Effector memory CD4-positive, alpha-beta T cell (primary cell): ENCODE measurements at places on chromosomes 4 and X.

DNA sequence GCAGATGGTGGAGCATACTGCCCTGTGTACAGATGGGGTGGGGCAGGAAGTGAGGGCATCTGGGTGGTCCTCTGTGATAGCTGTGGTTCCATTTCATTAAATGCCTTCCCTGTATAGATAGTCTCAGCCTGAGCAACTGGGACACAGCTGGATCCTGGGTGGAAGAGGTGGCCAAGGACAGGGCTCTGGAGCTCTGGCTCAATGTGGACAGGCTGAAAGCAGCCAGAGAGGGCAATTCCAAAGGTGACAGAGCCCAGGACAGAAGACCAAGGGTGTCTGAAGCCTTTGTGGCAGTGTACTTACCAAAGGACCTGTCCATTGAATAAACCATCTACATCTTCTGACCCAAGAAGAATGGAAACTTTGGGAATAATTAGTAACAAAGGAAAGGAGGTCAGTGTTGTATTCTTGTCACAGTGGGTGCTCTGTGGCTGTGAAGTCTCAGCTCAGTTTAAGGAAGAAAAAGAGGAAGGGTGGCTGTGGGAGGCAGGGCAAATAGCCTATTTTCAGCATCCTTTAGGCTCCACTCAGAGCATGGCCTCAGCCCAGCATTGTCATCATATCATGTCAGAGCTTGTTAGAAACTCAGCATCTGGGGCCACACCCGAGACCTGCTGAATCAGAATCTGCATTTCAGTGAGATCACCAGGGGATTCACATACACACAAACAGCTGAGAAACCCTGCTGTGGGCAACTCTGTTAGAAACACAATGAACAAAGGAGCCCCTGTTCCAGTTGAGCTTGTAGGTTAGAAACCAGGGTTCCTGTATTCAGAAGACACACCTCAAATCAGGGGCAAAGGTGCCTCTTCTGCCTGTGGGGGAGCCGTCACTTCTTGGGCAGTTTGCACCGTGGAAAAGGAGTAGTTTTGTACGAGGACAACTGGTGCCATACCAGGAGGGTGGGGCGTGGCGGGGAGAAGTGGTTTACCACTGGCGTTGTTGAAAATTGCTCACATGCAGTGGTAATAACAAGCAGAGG lies 168.6 kb downstream of the PTTG2 start:
- DNase-seq, result peak; percentile 55

- DNase-seq, result peak; percentile 5
Observed at GRCh38 chr4:99405433-99406115, 29.6 kb downstream of the ADH7 start.

- no peak for DNase-seq
Observed at GRCh38 chr4:16027626-16028025, 56.2 kb downstream of the PROM1 start.

DNA sequence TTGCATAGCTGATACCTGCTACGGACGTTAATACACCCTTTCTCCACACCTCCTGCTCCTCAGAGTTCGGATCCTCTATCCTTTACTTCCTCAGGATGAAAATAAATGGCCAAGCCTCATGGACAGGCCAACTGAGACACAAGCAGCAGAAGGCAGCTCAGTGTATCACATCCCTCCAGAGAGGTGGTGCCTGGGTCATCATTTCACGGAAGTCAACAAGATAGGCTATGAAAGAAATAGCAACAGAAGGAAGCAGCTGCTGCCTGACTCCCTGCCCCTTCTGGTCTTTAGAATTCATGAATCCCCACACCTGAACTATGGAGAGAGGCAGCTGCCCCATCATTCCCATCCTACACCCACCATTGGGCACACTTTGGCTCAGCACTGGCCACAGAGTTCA lies 267.1 kb upstream of the ETNPPL start:
- no peak for DNase-seq

DNA sequence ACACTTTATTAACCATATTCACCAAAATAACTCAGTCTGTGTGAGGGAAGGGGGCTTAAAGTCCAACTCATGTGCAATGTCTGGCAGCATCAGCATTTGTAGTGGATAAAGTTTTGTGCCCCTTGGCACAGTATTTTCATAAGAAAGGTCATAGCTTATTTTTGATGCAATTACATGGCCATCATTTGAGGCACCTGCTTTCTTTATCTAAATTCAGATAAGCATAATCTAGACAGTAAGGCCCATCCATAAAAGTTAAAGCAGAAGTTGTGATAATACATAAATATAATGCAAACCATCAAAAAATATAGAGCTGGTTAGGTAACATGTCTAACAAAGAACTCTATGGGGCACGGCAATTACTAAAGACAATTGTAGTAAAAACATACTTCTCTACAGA lies 763.7 kb downstream of the DMD start:
- DNase-seq, result no peak

DNA sequence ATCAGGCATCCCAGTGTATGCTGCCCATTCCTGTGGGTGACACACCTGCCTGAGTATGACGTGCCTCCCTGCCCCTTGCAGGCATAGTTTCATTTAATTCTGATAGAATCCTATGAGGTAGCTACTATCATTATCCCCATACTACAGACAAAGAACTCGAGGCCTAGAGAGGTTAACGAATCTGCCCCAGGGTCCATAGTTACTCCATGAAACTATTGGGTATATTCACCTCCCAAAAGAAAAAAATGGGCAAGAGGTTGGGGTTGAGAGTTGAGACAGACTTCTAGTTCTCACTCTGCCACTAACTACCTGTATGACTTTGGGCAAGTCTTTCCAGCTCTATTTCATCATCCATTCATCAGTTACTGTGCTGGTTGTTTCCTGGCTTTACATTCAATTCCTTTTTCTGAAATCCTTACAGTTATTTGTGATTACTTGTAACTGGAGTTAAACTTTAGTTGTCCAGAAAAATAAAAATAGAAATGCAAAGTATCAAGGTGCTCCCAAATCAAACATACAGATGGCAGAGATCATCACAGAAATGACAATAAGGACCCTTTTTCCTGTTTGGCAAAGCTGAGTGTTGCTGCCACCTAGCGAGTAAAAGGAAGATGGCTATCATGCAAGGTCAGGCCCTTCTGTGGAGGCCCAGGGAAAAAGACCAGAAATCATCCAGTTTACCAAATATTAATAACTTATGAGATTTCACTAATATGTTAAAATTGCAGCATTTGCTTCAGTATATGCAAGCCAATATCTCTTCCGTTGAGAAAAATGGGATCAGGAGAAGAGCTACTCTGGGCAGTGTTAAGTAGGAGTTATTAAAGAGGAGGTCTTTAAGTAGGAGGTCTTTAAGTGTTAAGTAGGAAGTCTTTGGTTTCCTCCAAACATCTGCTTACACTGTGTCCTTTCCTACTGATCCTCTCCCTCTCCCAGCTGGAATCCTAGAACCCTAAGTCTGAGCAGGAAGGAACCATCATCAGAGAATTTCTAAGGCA lies 17.1 kb upstream of the MAP7D3 start:
- DNase-seq, result peak; percentile 3

GRCh38 chr4:153652051-153652784 lies 31.9 kb upstream of the TLR2 start:
- DNase-seq, result no peak

- no peak for DNase-seq
Observed at GRCh38 chr4:38752941-38753806, 29.6 kb downstream of the TLR10 start.

DNA sequence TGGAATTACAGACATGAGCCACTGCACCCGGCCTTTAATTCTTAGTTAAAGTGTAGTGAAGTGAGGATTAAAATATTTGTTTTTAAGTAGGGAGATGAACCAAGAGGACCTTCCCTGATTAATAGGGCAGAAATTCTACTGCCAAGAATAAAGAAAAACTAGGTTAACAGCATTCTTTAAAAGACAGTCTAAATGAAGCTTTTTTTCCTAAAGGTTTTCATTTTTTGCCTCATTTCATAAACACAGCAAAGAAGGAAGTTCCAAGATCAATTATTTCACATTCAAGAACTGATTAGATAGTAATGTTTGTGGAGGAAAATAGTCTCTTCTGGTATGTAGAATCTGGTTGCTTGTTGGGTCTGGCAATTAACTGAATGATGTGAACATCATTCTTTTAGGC lies 112.1 kb upstream of the ARSJ start:
- DNase-seq, result no peak

DNA sequence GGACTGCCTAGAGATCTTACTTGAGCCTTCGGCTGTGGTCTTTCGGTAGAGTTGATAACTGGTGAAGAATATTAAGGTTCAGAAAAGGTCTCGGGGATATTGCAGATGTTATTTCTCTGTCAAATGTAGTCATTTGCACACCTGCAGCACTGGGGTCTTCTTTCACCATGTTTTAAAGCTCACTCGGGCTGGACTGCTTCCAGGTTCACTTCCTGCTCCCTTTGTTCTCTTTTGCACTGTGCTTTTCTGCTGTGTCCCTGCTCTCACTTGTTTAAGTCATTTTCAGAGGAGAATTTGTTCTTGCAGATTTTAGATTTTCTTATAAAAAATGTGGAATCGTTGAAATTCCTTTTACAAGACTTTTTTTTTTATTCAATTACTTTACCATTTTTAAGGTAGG lies 68.5 kb downstream of the BMPR1B start:
- no peak for DNase-seq

DNA sequence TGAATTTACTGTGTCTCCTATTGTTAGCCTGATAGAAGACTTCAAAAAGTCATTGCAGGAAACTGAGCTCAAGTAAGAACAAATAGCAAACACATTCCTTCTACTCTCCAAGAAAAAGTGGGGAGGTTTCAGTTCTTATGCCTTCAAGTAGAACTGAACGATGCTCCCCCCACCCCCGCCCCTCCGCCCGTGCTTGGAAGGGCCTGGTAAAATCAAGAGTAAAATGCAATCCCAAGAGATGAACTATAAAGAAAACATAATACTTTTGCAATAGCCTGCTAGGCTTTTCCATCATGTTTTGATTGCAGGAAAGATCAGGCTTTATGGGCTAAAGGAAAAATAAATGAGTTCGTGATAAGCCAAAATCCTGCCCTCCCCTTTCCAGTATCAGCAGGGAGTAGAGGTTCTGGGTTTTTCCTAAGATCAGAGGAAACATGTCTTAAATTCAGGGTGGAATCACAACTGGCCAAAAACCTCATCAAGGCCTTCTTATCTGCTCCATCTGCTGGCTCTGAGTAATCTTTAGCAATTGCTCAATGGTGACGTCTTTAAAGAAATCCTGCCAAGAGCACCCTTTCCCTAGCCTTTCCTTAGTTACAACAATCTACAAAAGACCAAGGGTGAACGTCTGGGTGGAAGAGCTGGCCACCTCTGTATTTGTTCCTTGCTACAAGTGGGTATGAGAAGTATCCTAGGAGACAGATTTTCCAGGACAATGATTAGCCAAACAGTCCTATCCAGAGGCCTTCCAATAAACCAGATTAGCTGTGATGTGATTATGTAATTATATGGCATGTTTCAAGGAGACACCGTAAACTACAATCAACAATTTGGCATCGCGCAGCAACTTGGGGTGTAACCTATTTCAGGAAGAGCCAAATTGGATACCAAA lies 66.3 kb upstream of the FAM9C start:
- no peak for DNase-seq

GRCh38 chr4:26288355-26288909 lies 32.4 kb upstream of the RBPJ start:
- no peak for DNase-seq

GRCh38 chr4:146247356-146247755 lies 33.0 kb downstream of the REELD1 start:
- no peak for DNase-seq

DNA sequence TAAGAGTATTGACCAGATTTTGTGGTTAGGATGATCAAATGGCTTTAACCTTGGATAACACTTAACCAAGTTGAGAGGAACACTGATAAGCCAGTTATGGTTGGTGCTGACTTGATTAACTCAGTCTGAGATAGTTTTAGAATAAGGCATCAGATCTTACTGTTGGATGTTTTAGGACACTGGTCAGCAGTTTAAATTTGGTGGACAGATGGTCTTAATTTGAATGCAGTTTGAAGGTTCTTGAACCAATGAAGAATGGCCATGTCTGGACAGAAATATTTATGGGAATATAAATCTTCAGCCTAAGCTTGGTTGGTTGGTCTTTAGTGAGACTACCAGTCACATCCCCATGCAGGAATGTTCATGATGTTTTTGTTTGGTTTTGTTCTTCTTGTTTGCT lies 2.6 kb upstream of the GIMD1 start:
- no peak for DNase-seq

DNA sequence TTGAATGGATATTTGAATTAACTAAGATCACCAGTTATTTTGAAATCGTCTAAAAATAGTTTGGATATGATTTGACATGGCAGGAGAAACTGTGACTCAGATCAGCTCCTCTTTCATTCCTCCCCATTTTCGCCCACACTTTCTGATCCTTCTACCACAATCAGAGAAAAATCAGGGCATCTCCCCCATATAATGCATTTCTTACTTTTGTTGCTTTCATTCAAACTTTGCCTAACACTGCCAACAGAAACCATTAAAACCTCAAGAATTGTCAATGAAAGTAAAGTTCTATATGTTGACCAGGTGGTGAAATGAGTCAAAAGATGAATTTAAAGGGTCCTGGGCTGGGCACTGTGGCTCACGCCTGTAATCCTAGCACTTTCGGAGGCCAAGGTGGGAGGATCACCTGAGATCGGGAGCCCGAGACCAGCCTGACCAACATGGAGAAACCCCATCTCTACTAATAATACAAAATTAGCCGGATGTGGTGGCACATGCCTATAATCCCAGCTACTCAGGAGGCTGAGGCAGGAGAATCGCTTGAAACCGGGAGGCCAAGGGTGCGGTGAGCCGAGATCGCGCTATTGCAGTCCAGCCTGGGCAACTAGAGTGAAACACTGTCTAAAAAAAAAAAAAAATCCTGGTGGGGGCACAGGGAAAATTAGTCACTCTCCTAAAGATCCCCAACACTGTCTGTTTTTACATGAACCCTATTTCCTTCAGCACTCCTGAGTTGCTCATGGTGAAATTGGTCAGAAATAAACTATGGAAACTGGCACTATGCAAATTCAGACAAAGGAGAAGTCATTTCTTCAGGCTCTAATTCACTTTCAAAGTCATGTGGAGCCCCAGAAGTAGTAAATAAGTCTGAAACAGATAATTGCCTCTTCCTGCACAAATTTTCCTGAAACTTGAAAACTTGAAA lies 122.8 kb upstream of the NOCT start:
- no peak for DNase-seq

DNA sequence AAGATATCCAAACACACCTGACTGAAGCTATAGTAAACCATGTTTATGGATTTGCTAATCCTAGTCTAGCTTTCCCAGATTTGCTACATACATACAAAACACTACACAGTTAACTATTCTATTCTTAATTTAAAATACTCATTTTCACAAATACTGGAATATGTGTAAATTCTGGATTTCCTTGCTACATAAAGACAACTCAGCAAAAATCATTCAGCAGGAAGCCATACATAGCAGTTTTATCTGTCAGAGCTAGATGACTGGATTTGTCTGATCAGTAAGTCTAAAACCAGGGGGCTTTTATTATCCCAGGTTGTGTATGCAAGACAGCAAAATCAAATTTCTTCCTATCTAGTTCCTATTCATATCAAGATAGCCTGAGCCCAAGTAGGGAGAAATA lies 98.1 kb downstream of the CNOT6L start:
- no peak for DNase-seq

- DNase-seq, result no peak
Observed at GRCh38 chrX:24023972-24024669, 2.9 kb downstream of the KLHL15 start.

GRCh38 chr4:169207436-169208089 lies 63.2 kb downstream of the SH3RF1 start:
- no peak for DNase-seq

GRCh38 chrX:9088896-9089295 lies 55.0 kb upstream of the FAM9B start:
- no peak for DNase-seq
